AG09309 (cell line): ENCODE measurements at places on chromosomes 1 and 21.

GRCh38 chr1:41617336-41617735 is 132.9 kb upstream of the EDN2 start:
- DNase-seq, result no peak

DNA sequence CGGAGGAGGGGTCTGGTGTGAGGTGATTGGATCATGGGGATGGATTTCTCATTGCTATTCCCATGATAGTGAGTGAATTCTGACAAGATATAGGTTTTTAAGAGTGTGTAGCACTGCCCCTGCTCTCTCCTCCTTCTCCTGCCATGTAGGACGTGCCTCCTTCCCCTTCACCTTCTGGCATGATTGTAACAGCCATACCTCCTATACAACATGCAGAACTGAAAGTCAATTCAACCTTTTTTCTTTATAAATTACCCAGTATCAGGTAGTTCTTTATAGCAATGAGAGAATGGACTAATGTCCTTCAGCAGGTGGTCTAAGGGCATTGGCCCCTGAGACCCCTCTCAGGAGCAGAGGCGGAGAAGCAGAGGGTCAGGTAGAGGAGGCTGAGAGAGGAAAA is 168.7 kb upstream of the ETV3 start:
- no peak for DNase-seq

DNA sequence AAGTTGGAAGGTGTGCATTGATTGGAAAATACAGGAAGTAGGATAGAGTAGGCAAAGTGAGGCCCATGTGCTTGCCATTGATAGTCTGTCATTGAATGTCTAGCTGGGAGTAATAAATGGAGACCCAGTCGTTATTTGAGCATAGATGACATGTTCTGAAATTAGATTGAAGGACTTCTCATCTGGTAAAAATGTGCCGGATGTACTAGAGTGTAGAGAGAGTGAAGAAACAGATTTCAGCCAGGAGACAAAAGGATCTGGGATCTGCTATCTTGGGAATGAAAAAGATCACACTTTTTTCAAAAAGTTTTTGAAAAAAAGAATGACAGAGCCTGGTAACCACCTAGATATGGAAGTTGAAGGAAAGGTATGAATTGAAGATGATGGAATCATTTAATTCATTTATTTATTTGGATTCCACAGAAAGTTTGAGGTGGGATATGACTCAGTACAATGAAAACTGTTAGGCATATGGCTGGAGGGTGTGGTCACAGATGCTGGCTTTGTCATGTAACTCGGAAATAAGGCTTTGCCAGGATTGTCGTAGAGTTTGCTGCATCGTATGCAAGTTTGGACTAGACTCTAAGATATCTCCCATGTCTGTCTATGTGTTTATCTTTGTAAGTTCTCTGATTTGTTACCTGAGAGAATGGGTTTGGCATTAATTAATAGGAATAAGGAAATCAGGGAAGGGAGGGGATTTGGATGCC is 137.1 kb downstream of the PBX1 start:
- DNase-seq, result no peak

- DNase-seq, result no peak
Observed at GRCh38 chr1:233496993-233497392, 116.9 kb upstream of the KCNK1 start.

DNA sequence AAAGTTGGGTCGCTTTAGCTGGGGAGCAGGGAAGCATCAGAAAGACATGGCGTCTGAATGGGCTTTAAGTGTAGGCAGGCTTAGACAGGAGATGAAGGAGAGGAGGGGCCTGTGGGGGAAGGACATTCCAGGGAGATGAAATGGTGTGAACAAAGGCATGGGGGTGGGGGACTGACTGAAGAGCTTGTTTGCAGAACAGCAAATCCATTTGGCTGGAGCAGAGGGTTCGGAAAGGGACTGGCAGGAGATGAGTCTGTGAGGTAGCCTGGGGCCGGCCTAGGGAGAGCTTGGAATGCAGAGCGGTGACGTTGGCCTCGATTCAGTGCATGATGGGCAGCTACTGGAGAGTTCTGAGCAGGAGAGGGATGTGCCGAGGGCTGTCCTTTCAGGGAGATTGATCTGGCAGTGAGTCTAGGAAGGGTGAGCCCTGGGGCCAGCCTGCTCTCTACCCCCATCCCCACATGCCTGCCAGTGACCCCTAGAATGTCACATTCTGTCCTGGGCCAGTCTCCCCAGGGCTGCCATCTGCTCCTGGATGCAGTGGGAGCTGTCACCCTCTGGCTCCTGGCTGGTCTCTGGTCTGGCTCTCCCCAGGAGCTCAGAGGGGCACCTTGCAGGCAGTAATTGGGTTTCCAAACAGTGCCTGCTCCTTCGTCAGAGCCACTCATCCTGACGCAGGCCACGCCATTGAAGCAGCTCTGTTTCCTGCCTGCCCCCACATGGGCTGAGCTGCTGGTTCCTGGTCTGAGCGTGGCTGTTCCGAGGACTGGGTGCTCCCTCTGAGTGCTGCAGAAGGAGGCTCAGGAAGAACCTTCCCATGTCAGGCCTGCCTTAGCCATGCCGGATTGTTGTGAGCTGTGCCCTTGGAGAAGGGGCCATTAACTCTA is 22.3 kb upstream of the TMEM222 start:
- peak; percentile 97 for DNase-seq

- no peak for DNase-seq
Observed at GRCh38 chr1:10888791-10889649, 92.6 kb upstream of the CASZ1 start.
